ENCODE measurements at places on chromosomes 12 and 14. TPM values are rescaled to one million over a fixed set of nuclear protein-coding genes. Genes with fewer than 3 reads are reported as not detected.

DNA sequence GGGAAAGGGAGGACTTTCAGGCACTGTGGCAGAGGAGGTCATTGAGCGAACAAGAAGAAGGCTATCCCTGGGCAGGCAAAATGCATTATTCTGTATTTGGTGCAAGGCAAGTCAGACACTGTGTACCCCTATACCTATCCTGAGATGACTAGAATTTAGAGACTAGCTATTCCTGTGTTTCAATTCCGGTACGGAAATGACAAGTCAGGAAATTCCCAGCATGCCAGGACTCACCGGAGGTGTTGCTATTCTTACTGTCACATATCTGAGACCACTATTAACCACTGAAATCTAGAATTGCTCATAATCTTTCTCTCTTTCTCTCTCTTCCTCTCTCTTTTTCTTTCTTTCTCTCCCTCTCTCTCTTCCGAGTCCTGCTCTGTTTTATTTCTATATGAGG lies 297.1 kb downstream of the PDZRN4 start:
- H3K4me1 ChIP-seq, result no peaks in the 10 kb centered on the region
- H3K36me3 ChIP-seq, result no peaks in the 10 kb centered on the region
- H3K27me3 ChIP-seq, result no peaks in the 10 kb centered on the region
- no peak overlapping the region for H3K27ac ChIP-seq
- no peak overlapping the region for H3K4me3 ChIP-seq

DNA sequence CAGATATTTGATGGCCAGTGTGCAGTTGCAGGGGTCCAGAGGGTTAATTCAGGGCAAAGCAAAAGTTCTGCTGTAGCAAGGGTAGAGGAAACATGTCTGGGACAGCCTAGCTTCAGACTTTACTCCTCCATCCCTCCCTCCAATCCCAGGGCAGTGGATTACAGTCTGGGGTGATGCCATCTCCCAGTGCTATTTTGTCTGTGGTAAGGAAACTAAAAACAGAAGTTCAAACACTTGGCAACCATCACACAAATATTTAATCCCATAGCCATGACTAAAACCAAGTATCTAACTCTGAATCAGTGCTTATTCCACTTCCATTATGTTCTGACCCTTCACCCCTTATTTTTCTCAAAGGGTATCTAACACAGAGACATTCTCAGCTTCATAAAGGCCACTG lies 61.8 kb downstream of the PIK3C2G start:
- H3K4me1 ChIP-seq, result peaks cover 26% of the 10 kb centered on the region
- H3K27ac ChIP-seq, result no peak overlapping the region
- peaks cover 26% of the 10 kb centered on the region for H3K36me3 ChIP-seq
- no peaks in the 10 kb centered on the region for H3K27me3 ChIP-seq
- DNase-seq, result no peak

GRCh38 chr12:107921062-107921461 lies 146.6 kb downstream of the ASCL4 start:
- no peak overlapping the region for H3K27ac ChIP-seq
- no peaks in the 10 kb centered on the region for H3K36me3 ChIP-seq

DNA sequence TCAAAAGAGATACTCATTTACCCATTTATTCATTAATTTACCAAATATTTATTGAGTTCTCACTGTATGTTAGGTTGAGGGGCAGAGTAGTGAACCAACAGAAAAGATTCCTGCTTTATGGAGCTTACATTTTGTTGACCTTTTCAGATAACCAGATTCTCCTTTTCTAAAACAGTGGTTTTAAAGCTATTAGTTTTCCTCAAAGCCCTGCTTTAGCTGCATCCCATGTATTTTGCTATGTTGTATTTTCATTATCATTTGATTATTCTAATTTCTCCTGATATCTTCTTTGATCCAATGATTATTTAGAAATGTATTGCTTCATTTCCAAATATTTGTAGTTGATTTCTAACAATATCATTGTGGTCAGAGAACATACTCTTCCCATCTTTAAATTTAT lies 53.6 kb downstream of the EML1 start:
- no peak for DNase-seq
- no peaks in the 10 kb centered on the region for H3K36me3 ChIP-seq
- no peaks in the 10 kb centered on the region for H3K4me1 ChIP-seq
- H3K27me3 ChIP-seq, result peaks cover 17% of the 10 kb centered on the region
- H3K4me3 ChIP-seq, result no peak overlapping the region

DNA sequence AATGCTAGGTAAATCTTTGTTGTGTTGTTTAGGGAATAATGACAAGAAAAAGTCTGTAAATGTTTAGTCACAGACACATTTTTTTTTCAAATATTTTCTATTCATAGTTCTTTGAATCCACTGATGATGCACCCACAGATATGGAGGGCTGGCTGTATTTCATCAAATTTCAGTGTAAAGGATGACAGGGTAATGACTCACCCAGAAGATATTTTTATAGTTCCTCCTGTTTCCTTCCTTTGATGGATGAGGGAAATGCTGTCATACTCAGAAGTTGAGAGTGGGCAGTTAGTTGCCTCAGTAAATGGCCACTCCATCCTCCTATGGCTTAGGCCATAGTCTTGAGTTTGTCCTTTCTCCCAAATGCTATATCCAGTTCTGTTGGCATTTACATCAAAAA lies 76.9 kb upstream of the REP15 start:
- DNase-seq, result no peak
- peaks cover 60% of the 10 kb centered on the region for H3K4me1 ChIP-seq
- H3K36me3 ChIP-seq, result no peaks in the 10 kb centered on the region

The LRRC9 gene
- total RNA-seq, result not detected

GRCh38 chr12:52082026-52082668 lies 2.6 kb downstream of the SMIM41 start:
- H3K27ac ChIP-seq, result no peak overlapping the region
- peaks cover 13% of the 10 kb centered on the region for H3K36me3 ChIP-seq
- peaks cover 15% of the 10 kb centered on the region for H3K27me3 ChIP-seq
- H3K4me3 ChIP-seq, result no peak overlapping the region
- peaks cover 6% of the 10 kb centered on the region for H3K4me1 ChIP-seq
